ENCODE measurements at places on chromosomes 2 and 18.

DNA sequence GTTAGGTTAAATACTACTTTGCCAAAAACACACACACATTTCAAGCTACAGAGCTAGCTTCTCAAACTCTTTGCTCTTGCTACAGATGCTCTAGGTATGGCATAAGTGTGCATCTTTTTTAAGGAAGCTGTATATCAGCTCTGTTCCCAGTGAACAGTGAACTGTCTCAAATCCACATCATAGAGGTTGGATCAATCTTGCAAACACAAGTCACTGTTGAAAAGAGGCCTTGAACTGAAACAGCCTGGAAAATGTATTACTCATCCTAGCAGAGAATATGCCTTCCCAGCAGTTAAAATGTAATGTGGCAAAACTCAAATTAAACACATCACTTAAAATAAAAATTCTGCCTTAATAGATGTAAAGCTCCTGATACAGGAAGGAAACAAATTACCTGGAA lies 151.8 kb downstream of the WDPCP start:
- DNase-seq: no peak

DNA sequence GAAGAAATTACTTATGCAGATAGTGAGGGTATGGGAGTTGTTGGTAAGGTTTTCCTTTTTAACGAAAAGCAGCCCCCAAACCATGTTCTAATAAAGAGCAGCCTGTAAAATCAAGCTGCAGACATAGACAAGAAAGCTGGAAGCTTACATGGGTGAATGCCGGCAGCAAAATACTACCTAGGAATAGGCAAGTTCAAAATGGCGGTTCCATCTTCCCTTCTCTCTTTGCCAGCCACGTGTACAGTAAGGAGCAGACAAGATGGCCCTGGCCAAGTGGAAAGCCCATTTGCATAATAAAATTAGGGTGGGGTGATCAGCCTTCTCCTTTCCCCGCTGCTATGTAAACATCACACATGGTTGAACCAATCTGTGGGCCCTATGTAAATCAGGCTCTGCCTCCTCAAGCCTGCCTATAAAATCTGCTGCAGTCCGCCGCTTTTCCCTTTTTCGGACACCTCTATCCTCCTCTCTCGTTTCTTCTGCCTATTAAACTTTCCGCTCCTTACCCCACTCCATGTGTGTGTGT lies 155.0 kb downstream of the ZBTB7C start:
- no peak for DNase-seq

DNA sequence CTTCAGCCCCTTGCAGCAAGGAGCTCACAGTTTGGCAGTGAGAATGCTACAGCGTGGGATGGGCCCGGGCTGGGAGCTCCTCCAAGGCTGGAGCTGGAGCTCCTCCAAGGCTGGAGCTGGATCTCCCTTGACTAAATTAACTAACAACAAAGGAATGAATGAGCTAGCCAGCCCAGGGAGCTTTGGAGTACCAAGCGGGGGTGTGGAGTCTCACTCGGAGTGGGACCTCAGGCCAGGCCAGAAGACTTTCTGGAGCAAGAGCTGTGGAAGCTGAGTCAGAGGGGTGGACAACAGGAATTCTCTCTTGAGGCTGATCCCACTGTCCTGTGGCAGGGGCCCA lies 244.7 kb upstream of the HS6ST1 start:
- DNase-seq: no peak

DNA sequence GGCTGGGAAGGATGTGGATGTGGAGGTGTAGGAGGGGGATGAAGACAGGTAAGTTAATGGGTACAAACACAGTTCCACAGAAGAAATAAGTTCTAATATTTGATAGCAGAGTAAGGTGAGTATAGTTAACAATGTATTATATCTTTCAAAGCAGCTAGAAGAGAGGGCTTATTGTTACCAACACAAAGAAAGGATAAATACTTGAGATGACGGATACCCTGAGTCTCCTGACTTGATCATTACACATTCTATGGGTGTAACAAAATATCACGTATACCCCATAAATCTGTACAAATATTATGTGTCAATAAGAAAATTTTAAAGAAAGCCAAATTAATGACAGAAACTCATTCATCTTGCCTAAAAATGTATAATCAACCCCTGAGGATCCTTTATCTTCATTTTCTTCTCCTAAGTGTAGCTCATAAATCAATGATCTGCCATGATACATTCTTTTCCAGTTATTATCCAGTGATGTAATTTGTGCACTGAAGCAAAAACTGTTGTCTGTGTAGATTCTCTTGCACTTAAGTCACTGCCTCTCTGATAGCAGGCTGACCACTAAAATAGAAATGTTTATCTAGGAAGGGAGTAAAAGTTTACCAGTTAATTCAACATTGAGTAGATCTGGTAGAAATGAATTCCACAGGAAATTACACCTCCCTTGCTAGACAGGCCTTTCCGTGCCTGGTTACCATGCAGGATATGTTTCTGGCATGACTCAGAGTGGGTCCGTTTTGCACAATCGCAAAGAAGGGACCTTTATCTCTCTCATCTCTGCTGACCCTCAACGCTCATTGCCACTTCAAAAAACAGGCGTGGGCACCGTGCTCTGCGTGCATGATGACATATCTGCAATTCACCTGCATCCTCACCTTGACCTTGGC lies 249.7 kb upstream of the NCKAP5 start:
- DNase-seq: no peak

- no peak for DNase-seq
Measured at GRCh38 chr2:17821535-17822444, 5.5 kb downstream of the MSGN1 start.

All from activated T-helper 1 cell treated with anti-CD3 and anti-CD28 coated beads, Interleukin-2, amount 50 U/mL, for 16 hours (primary cell).